Activated T-helper 1 cell treated with Interleukin-2 at 50 U/mL for 16 hours (primary cell): ENCODE measurements at places on chromosomes 11 and 22.

- no peak for DNase-seq
Measured at GRCh38 chr22:37419969-37420685, 7.2 kb downstream of the ELFN2 start.

- no peak for DNase-seq
Measured at GRCh38 chr22:25840167-25840566, 98.2 kb downstream of the MYO18B start.

GRCh38 chr11:118928870-118929500 lies 3.3 kb upstream of the BCL9L start:
- no peak for DNase-seq

- DNase-seq, result no peak
Measured at GRCh38 chr22:50253941-50254340, 2.9 kb upstream of the HDAC10 start.

DNA sequence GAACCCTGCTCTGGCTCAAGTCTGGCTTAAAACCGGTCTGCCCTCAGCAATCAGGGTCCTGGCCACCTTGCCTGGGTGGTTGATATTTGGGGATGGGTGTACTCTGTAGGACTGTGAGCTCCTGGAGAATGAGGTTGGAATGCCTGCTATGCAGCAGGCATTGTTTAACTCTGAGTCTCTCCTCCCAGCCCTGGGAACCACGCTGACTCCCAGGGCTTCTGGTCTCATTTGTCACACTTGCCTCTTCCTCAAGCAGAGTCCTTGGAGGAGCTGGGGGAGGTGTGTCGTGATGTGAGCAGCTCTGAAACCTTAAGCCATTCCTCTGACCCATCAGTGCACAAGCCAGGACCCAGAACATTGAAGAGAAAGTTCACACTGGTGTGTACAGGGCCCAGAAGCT lies 340.1 kb downstream of the MN1 start:
- DNase-seq, result no peak

GRCh38 chr22:24060375-24060788 lies 49.3 kb downstream of the CABIN1 start:
- no peak for DNase-seq

- no peak for DNase-seq
Measured at GRCh38 chr11:11409901-11410300, 56.9 kb upstream of the CSNK2A3 start.

- no peak for DNase-seq
Measured at GRCh38 chr22:26461188-26461810, 22.3 kb downstream of the HPS4 start.

GRCh38 chr11:38680166-38680565 lies 2082.1 kb upstream of the RAG2 start:
- no peak for DNase-seq

DNA sequence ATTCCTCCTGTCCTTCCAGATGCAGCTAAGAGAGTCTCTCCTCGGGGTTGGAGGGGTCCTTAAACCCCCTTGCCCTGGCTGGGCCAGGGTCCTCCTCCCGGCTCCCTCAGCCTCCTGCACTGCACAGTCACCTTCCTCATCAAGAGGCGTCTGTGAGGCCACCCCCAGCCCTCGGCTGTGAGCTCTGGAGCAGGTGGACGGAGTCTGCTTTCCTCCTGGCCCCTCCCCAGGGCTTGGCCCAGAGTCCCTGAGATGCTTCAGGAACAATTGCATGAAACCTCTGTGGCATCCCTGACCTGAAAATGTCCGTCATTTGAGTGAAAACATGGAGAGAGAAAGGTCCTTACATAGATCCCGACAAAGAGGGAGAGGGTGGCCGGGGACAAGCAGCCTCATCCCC lies 6.7 kb upstream of the FGF3 start:
- no peak for DNase-seq

DNA sequence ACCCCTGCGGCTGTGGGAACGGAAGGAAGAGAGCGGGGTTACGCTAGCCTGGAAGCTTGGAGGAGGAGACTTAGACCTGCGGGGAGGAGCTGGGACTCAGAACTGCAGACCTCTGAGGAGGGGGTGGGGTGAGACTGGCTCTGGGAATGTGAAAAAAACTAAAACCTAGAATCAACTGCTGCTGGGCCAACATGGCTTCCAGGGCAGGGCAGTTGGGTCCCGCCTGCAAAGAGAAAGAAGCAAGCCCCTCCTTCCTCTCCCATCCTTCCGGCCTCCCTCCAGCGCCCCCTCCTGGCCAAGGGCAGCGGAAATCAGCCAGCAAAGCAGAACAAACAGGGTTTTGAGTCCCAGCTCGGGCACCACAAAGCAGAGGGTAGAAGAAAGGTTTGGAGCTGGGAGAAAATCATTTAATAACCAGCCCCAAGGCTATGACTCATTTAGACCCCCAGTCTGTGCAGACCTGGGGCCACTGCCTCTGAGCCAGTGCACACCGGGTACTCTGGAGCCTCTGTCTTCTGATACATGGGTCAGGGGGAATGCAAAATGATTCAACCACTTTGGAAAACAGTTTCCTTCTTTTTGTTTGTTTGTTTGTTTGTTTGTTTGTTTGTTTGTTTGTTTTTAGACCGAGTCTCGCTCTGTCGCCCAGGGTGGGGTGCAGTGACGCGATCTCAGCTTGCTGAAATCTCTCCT lies 7.3 kb upstream of the NCF4 start:
- DNase-seq, result peak; percentile 80

GRCh38 chr11:124934862-124935547 lies 842 bp downstream of the HEPACAM start:
- DNase-seq, result no peak

GRCh38 chr11:106159836-106160235 lies 82.4 kb downstream of the AASDHPPT start:
- no peak for DNase-seq

DNA sequence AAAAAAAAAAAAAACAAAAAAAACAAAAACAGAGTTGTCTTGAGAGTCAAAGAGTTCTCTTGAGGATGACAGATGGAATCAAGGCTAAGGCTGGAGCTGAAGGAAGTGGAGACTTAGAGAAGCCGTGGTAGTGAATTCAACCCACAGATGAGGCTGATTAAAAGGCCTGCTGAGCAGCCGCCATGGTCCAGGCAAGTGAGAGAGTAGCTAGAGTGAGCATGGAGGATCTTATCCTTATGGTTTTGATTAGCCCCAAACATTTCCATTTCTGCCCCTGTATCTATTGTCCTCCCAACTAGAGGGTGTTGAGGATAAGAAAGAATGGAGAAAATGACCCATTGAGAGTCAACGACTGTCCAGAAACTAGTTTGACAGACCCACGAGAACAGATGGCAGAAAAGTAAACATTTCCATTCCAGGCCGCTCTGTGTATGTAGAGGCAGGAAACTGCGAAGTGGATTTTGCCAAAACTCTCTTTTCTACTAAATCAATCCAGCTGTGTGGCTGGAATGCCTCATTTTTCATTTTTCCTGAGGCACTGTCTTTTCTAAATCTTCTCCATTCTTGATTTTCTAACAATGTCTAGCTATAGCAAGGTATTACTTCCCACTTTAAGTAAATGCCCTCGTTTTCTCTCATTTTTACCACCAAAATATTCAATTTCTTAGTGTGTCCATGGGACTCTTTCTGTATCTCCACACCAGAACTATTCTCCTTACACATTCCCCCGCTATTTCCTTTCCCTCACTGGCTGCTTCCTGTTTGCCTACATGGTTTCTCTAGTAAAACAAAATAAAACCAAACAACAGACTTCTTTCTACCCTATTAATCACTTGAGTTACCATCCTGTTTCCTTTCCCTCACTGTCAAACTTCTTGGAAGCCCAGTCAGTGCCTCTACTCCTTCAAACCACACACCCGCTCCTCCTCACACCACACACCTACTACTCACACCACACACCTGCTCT lies 5.4 kb upstream of the MMP8 start:
- DNase-seq, result no peak

DNA sequence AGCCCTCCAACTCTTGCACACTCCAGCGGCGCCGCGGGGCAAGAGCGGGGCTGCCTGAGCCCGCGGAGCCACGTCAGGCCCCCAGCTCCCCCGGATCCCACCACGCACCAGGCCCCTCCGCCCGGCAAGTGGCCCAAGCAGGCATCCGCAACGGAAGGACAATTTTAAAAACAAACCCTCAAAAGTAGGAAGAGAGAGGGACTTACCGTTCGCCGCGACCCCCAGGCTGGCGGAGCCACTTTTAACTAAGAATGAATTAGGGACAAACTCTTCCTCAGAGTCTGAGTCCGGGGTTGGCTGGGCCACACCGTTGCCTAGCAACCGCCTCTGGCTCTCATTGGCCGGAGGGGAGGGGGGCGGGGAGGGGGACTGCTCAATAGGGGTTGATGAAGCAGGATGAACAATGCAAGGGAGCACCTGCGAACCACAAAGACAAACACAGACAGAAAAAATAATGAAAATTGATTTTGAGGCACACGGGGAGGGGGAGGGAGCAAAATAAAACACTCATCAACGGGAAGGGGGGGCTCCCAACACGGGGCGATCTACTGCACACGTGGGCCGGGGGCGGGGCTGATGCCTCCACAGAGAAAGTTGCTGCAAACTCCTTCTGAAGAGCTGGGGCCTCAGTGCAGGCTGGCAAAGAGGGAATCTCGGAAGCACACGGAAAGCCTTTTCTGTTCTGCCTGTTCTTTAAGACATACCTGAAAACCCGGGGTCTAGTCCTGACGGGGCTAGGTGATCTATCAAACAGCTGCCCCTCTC lies 387.5 kb upstream of the NARS2 start:
- no peak for DNase-seq

DNA sequence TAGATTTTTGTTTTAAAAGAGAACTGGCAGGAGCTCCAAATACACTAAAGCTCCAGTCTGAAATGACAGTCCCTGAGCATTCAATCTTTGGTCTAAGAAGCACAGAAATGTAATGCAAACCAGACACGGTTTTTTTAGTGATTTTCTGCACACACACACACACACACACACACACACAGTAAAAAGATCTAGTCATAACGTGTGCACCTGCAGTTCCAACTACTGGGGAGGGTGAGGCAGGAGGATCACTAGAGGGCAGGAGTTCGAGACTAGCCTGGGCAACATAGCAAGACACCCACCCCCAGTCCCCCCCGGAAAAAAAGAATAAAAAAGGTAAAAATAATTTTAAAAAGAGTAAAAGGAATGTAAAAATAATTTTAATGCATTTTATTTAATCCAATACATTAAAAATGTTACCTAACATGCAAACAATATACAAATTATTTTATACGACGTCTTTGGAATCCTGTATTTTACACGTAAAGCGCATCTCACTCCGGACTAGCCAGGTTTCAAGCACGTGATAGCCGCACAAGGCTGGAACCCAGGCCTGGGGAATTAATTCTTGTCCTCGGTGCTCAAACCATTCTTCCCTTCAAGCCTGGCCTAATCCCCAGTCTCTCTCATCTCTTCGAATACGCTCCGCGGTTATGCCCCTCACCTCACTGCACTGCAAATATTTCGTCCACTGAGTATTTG lies 762 bp upstream of the TBC1D22A start:
- no peak for DNase-seq

DNA sequence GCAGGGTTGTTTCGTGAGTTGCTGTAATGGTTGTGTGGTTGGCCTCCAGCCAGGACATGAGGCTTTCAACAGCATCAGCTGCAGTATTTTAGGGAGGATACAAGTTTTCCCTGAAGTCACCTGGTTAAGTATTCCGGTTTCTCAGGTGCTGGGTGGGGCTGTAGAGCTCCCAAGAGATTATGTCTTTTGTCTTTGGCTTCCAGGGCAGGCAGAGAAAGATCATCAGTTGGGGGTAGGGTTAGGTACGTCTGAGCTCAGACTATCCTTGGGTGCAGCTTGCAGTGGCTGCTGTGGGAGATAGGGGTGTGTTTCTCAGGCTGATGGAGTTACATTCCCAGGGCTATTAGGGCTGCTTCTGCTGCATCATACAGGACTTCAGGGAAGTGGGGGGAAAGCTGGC lies 47.5 kb upstream of the MRGPRX1 start:
- DNase-seq, result no peak

DNA sequence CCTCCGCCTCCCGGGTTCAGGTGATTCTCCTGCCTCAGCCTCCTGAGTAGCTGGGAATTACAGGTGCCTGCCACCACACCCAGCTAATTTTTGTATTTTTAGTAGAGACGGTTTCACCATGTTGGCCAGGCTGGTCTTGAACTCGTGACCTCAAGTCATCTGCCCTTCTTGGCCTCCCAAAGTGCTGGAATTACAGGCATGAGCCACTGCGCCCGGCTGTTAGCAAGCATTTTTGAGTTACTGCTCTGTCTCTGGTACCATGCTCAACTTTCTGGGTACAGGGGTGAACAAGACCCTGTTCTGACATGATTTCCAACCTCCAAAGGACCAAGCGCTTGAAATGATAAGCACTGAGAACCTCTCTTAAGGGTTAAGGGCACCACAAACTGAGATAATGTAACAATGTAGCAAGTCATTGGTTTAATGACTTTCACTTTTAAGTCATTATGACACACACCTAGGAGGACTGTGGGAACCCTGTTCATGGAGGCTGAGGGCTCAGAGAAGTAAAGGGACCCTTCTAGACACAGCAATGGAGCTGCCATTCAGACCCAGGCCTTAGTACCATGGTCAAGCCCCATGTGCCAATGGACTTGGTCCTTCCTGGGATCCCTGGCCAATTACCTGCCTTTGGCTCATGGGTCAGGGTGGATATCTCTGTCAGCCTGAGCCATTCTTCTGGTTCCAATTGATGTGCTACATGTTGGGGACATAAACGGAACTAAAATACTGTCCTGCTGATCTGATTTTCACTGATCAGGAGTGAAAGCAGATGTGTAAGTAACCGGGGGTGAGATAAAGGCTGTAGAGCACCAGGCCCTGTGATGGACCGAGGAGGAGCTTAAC lies 11.6 kb downstream of the SLC3A2 start:
- DNase-seq, result no peak

GRCh38 chr11:38824573-38824972 lies 2226.5 kb upstream of the RAG2 start:
- no peak for DNase-seq

- DNase-seq, result no peak
Measured at GRCh38 chr11:12734625-12735024, 60.4 kb downstream of the TEAD1 start.

DNA sequence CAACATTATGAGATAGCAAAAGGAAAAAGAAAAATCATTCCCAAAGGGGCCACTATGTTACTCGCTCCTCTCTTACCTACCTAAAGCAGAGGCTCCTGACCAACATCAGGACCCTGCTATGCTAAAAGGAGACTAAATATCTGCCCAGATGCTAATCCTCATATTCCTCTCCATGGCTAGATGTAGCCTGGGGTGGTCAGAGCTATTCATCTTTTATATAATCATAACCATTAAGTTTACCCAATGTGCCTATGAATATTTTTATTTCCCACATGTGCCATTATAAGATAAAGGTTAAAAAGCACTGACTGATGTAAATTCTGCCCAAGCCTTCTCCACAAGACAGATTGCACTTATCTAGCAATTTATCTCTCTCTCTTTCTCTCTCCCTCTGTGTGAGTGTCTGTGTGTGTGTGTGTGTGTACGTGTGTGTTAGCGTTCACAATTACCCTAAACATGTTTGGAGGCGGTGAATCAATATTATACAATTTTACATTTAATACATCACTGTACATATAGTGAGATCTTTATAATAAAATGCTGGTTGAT lies 41.2 kb upstream of the ANO5 start:
- no peak for DNase-seq

- DNase-seq, result no peak
Measured at GRCh38 chr22:29342577-29343312, 27.2 kb upstream of the RASL10A start.
